ENCODE measurements at places on chromosomes 1 and 21. TPM values are rescaled to one million over a fixed set of nuclear protein-coding genes. Genes with fewer than 3 reads are reported as not detected.

The HSD3B2 gene
- not detected for polyA plus RNA-seq

The PNRC2 gene
- 101 TPM for polyA plus RNA-seq

The LMX1A gene
- 1.3 TPM for polyA plus RNA-seq

The SPRR2G gene
- not detected for polyA plus RNA-seq

The MTARC1 gene
- polyA plus RNA-seq: 5.7 TPM

The FCRL5 gene
- not detected for polyA plus RNA-seq

The SPOCD1 gene
- polyA plus RNA-seq: 0.52 TPM

The LCE1D gene
- polyA plus RNA-seq: not detected

The SPRR2E gene
- not detected for polyA plus RNA-seq

The SLAMF8 gene
- polyA plus RNA-seq: 0.45 TPM

The ANKRD65 gene
- 24.7 TPM for polyA plus RNA-seq

The C8B gene
- polyA plus RNA-seq: not detected

The KIF17 gene
- polyA plus RNA-seq: 4.2 TPM

The KCNK1 gene
- polyA plus RNA-seq: 1.3 TPM

The AIRE gene
- 0.15 TPM for polyA plus RNA-seq

The SLAMF9 gene
- polyA plus RNA-seq: not detected

The ZBTB8A gene
- 10.5 TPM for polyA plus RNA-seq

The GPR37L1 gene
- 0.04 TPM for polyA plus RNA-seq

The CLCA1 gene
- polyA plus RNA-seq: not detected

The OR6F1 gene
- not detected for polyA plus RNA-seq

The OSCP1 gene
- polyA plus RNA-seq: 5.4 TPM

The PTBP2 gene
- 34.0 TPM for polyA plus RNA-seq

The NBPF3 gene
- polyA plus RNA-seq: 12.6 TPM

The RCSD1 gene
- 60.8 TPM for polyA plus RNA-seq
